T-helper 9 cell (primary cell): ENCODE measurements at places on chromosomes 12 and 14.

DNA sequence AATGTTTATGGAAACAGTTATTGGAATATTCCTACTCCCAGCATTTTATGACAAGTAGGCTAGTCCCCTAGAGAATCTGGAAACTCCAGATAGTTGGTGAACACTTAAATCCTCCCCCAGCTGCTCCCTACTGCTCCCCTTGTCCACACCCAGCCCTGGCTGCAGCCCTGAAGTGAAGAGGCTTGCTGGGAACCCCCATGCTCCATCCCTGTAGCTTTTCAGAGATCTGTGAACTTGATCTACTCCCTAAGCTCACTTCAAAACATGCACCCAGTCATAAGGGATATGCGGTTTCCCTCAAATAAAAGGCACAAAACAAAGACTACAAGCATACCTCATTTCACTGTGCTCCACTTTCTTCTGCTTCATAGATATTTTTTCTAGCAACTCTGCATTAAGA, 33.2 kb downstream of the EGLN3 start:
- no peak for DNase-seq

GRCh38 chr14:106203438-106203837, 677.1 kb downstream of the TMEM121 start:
- DNase-seq = no peak

DNA sequence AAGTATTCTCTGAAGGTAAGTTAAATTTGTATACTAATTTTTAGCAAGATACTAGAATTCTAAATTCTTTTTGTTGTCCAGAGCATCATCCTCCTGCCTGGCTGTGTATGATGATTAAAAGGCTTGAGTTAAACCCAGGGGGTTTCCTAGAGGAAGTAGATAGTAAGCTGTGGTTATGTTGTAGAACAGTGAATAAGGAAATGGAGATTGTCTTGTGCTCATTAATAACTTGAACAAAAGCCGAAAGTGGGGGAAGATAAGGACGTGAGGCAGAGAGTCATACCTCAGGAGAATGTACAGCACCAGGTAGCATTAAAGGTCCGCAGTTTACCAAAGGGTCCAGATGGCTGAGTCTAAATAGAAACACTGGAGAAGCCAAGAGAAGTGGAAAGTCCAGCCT, 42.0 kb downstream of the CKB start:
- no peak for DNase-seq

DNA sequence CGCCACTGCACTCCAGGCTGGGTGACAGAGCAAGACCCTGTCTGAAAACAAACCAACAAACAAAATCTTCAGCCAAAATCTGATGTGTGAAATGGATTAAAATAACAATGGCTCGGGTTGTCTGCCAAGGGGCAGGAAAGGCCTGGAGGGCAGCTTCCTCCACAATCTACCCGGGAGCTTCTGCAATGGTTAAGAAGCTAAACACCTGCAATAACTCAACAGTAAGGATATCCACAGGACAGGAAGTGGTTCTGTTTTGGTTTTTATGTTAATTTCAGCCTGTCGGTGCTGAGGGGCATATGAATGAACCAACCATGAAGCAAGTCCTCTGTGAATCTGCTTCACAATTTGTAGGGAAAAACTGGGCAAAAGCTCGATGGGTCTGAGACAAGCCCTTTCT, 34.4 kb downstream of the RAD52 start:
- DNase-seq = no peak

DNA sequence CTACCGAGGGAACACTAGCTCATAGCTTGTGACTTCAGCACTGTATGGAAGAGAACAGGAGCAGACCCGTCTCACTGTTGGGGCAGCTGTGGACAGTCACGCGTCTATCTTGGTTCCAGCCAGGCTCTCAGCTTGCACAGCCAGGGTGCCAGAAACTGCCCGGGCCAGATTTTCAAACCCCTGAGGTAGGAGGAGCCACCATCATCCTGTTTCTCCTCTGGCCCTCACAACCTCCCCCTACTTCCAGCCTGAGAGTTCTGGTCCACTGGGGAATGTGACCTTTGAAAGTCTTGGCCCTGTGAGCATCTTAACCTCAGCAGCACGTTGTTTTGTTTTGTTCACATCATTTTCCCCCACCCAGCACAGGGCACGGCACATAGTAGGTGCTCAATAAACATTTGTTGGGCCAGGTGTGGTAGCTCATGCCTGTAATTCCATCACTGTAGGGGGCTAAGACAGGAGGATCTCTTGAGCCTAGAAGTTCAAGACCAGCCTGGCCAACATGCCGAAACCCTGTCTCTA, 50.4 kb downstream of the PSMA6 start:
- no peak for DNase-seq
